Activated T-helper 2 cell treated with anti-CD3 and anti-CD28 coated beads, Interferon-gamma antibody, Interleukin-2, Interleukin-4, amounts not matched to agents 10 μg/mL and 5 μg/mL and 100 μg/mL, durations not matched to agents 14 hours and 24 hours and 36 hours (primary cell): ENCODE measurements at places on chromosomes 2 and 18. TPM values are rescaled to one million over a fixed set of nuclear protein-coding genes. Genes with fewer than 3 reads are reported as not detected.

DNA sequence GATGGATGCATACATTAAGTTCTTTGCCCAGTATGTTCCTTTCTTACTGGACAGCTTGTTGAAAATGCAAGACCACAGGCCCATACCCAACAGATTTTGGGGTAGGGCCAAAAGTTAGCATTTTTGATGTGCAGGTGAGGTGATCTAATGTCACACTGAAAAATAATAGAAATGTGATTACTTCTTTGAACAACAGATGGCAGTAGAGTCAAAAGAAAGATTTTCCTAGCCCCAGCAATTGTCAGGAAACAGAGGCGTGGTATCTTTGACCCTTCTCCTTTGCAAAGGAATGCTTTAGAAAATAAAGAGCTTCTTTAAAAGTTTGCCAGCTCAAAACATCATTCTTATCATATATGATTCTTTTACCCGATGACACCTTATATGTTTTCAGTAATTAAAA, 343.6 kb upstream of the SYT4 start:
- DNase-seq: no peak

GRCh38 chr2:152092095-152092494, 6.7 kb downstream of the CACNB4 start:
- no peak for DNase-seq

Gene DNAJC5G
- not detected in 2 replicates for total RNA-seq

Gene RAD51AP2
- not detected in 2 replicates for total RNA-seq

Gene KRTCAP3
- 6.2 and 7.5 TPM in 2 replicates for total RNA-seq

Gene HK2
- total RNA-seq: 102 TPM in 2 replicates
